ENCODE measurements at places on chromosomes 5 and 9.
A peak's percentile ranks its signal among the peaks of the same experiment; 100 is the strongest.

DNA sequence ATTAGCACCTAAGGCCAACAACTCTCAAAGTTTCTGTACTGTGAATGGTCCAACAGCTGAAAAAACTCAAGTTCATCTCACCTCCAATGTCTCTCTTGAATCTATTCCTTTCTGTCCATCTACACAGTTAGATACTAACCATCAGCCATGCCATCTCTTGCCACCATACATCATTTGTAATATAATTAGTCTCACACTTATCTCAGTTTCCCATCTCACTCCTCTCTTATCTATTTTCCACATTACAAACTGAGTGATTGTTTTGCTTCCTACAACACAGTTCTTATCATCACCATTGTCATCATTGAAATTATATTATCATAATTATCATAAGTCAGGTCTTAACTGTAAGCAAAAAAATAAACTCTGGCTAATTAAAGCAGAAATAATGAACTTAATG, 393.9 kb downstream of the PRELID2 start:
- DNase-seq, result no peak

DNA sequence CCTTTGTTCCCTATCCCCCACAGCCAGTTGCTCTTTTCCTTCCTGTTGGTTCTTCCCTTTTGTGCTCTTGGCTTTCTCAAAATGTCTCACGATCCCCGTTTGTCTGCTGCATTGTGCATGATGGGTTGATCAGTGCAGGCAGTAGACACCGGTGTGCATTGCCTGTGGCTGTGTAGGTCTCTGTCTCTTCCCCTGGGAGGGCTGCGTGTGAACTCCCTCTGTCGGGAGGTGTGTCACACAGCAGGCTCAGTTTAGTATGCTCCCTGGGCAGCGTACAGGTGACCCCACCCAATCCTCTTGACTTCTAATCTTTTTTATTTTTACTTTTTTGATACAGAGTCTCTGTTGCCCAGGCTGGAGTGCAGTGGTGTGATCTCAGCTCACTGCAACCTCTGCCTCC, 265.3 kb downstream of the FSTL4 start:
- no peak for DNase-seq

- DNase-seq, result no peak
These were observed 865.4 kb upstream of the ARRDC3 start for GRCh38 chr5:92248518-92248917.

DNA sequence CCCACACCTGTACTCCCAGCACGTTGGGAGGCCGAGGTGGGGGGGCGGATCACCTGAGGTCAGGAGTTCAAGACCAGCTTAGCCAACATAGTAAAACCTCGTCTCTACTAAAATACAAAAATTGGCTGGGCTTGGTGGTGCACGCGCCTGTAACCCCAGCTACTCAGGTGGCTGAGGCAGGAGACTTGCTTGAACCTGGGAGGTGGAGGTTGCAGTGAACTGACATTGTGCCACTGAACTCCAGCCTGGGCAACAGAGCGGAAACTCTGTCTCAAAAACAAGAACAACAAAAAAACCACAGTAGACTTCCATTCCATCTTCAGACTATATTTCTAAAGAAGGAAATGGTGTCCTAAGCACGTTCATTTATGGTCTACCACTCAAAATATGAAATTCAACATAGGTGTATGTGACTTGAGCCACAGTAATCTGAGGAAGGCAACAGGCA, 14.2 kb upstream of the SERINC5 start:
- no peak for DNase-seq

DNA sequence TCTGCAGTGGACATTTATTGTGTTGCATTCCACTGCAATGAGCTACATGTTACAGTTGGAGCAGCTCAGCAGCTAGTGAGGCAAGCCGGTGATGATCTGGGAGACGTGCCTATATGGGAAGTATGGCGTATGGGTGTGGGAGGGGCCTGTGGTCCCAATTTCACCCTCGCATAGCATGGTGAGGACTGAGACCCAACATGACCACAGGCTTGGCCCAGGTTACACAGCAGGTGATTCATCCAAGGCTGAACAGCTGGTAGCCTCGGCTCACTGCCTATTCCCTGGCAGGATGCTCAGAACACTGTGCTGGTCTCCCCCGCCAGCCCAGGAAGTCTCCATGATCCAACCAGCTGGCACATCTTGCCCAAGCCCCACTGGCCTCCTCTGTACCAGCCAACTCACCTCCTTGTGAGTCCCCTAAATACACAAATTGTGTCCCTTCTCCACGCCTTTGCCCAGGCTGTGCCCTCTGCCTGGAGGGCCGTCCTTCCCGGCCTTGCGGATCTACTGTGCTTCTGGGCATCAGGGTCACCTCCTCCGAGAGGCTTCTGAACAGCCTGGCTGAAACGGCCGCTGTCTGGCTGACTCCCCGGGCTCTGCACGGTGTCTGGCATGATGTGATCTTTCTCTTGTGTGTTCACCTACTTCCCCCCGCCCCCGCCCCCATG, 81.4 kb downstream of the NSUN2 start:
- DNase-seq, result no peak

GRCh38 chr9:90020276-90020871, 415.6 kb downstream of the GADD45G start:
- no peak for DNase-seq

DNA sequence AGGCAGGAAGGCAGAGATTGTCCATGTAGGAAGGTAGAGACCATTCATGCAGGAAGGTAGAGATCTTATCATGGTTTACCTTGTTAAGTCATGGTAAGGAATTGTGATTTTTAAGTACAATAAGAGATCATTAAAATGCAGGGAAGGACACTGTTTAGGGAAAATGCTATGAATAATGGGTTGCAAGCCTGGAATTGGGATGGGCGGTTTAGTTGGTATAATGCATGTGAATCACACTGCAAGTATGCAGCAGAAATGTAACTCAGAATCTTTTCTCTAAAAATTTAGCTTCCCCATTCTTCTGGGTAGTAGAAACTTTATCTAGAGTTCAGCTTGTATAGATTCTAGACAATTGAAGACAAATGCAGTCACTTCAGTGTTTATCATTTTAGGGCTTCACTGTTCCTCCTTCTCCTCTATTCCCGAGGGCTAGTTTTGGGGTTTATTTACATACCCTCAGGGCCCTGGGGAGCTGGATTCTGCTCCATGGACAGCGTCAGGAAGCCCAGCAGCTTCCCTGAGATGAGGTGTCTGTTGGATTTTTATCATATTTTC, 212.0 kb downstream of the SREK1 start:
- DNase-seq, result no peak

DNA sequence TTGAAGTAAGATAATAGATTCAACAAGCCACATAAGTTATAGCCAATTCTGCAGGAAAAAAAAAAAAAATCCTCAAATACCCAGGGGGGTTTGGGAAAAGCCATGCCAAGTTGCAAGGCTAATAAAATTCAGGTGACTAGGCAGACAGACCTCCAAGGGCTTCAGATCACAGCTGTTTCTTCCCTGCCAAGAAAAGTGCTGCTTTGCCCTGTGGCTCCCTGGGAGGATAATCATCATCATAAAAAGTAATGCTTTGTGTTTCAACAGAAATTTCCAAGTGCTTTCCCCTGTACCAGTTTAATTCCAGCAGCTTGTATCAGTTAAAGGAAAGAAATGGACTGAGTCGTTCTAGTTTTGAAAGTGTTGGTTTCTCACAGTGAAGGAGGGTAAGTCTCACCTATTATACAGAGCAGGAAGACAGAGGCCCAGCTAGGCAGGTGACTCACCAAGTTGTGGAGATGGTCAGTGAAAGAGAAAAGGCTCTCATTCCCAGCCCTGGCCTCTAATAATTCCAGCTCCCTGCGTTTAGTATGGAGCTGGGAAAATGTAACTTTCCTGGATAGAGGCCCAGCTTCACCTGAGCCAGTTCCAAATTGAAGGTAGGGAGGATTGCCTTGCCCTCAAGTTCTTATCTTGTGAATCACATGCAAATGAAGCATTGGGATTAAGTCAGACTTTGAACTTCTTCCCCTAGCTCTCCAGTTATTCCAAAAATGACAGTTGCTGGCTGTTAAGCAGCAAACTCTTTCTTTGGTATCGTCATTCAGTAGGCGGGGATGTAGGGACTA, 263.4 kb downstream of the GRIA1 start:
- no peak for DNase-seq

- no peak for DNase-seq
These were observed 985.7 kb upstream of the WWC1 start for GRCh38 chr5:167305591-167306213.

- DNase-seq, result no peak
These were observed 70.2 kb downstream of the PRUNE2 start for GRCh38 chr9:76835571-76836283.

GRCh38 chr5:181151146-181151545, 3.8 kb downstream of the OR2V2 start:
- DNase-seq, result no peak

- DNase-seq, result no peak
These were observed 642 bp upstream of the ITGA1 start for GRCh38 chr5:52786949-52787599.

DNA sequence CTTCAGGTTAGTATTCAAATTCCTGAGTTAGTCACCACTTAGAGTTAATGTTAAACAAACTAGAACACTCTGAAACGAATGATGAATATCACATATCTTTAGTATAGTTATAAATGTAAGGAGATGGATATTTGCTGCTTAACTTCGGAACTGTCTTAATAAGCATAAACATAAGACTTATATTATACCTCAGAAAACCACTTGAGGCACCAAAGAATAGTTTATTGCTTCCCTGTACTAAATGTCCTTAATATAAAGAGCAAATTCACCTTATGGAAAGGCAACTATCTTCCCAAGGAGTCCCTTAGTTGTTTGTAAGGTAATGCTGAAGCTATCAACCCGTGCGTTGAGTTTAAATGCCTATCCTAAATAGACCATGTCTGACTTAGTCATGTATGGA, 300.0 kb upstream of the ADAMTSL1 start:
- DNase-seq, result no peak

GRCh38 chr5:122153230-122153629, 23.9 kb downstream of the ZNF474 start:
- DNase-seq, result no peak

DNA sequence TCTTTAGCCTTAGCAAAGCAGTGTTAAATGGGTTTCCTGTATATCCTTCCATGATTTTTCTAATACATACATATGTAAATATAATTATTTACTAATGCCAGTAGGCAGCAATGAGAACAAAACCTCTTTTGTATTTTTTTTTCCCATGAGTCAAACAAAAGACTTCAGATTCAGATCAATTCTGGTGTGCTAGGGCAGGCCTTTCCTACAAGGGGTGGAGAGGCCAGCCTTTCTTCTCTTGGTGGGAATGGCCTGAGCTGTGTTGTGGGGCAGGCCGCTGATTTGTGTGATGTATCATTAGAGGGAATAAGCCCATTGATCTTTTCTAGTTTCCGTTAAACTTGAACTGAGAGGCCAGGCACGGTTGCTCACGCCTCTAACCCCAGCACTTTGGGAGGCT, 115.5 kb upstream of the DMRT1 start:
- DNase-seq, result peak; percentile 51

- no peak for DNase-seq
These were observed 6.1 kb downstream of the GARIN3 start for GRCh38 chr5:157160001-157160400.

- DNase-seq, result no peak
These were observed 942 bp downstream of the PHF2 start for GRCh38 chr9:93577078-93577974.

- no peak for DNase-seq
These were observed 31.8 kb upstream of the ERAP2 start for GRCh38 chr5:96844481-96844990.

DNA sequence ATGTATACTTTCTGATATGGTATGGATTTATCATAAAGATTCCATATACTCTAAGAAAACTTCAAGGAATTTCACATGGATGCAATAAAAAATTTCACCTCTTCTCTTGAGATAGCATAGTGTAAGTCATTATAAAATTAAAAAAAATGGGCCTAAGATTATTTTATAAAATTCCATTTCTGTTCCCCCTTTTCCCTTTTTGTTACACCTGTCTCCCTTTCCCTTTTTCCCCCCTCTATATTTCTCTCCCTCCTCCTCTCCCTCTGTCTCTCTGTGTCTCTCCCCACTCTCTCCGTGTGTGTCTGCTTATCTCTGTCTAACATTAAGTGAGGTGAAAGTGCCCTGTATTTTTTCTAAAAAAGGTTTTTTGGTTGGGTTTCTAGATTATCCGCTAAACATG, 180.2 kb downstream of the NIPBL start:
- DNase-seq, result no peak

DNA sequence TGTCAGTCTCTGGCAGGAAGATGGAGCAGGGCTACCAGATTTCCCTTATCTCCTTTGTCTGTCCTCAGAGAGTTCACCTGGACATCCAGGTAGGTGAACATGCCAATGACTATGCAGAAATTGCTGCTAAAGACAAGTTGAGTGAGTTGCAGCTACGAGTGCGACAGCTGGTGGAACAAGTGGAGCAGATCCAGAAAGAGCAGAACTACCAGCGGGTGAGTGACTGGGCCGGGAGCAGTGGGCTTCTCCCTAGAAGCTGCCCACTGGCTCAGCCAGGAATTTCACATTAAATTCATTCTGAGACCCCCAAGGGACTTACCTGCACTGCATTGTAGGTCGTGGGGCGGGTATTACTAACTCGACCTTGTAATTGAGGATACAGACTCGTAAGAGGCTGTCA, 2.1 kb downstream of the TMED9 start:
- no peak for DNase-seq

- no peak for DNase-seq
These were observed 245.5 kb downstream of the ARRDC3 start for GRCh38 chr5:91137647-91138046.

DNA sequence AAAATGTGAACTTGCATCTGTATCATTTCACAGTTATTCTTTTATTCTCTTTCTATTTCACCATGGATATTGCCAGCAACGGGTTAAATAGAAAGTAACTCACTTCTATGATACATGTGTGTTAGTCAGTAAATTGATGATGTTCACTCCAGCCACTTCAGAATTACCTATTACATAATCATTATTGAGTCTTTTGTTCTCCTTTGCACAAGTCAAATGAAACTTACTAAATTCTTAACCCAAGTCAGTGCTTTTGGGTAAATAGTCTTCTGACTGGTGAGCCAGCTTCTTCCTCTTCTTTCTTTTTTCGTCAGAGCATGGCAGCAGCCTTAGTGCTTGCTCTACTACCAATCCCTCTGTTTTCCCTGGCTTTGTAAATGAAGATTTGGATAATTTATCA, 344.3 kb downstream of the RAB3C start:
- DNase-seq, result no peak

DNA sequence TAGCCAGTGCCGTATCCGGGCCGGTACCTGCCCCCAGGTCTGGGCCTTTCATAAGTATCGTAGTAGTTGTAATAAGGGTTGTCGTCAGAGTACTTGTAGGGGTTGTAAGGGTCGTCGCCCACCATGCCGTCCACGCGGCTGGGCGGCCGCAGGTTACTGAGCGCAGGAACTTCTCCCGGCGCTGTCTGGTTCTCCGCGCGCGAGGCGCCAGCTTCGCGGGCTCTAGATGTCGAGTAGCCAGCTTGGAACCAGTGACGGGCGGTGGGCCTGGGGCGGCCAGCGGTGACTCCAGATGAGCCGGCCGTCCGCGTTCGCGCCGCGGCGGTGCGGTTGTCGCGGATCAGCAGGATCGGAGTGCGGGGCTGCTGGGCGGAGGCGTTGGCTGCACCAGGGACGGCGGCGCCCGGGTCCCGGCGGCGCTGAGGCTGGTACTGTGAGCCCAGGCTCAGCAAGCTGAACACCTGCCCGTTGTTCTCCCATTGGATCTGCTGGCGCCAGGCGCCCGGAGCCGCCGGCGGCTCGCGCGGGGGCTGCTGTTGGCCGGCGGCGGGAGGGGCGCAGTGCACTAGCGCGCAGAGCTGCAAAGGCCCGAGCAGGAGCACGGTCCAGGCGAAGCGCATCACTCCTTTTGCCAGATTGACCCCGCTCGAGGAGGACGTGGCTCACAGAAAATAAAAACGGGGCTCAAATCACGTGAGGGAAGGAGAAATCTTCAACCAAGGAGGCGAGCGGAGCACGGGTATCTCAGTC, 518 bp downstream of the LOX start:
- DNase-seq, result peak; percentile 3

- peak; percentile 77 for DNase-seq
These were observed at the start of gene ANKRD18A for GRCh38 chr9:38620483-38621433. Gene ANKRD18A (minus strand): TSS chr9:38620596. CDS start chr9:38620285, 311 bp downstream.
